EH (cell line): ENCODE measurements at places on chromosomes 6 and 20.
A peak's percentile ranks its signal among the peaks of the same experiment; 100 is the strongest.

- DNase-seq = peak; percentile 60
Observed at GRCh38 chr20:37243937-37244571, 17.6 kb downstream of the GHRH start.

DNA sequence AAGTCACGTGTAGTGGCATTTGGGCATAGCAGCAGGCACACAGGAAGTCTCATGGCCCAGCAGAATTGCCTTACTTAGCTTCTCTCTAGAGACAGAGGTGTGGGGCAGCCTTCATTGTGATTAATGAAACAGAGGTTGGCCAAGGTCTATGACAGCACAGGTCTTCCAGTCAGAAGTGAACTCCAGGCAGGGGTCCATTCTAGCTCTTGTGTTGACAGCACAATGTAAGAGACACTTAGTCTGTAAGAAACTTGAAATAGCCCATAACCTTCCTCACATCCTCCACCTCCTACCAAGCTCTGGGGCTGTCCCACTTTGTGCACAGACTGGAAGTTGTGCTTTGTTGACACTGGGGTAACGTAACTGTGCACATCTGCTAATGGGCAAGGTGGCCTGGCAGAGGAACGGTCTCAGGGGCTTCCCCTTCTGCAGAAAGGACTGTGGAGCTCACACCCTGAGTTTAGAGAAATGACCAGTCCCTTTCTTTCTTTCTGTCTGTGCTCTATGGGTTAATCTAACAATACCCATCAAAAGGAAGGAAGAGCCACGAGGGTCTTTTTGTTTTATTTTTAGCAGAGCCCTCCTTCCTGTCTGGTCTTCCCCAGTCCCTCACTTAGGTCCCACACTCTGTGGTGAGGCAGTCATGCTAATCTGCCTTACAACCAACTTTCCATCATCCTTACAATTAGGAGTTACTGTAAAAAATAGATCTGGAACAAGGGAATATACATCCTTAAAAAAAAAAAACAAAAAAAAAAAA, 35.6 kb upstream of the TAGAP start:
- no peak for DNase-seq

GRCh38 chr20:53097371-53097770, 125.2 kb downstream of the TSHZ2 start:
- DNase-seq = no peak

GRCh38 chr6:3208098-3208774, 19.2 kb downstream of the TUBB2B start:
- peak; percentile 99 for DNase-seq

DNA sequence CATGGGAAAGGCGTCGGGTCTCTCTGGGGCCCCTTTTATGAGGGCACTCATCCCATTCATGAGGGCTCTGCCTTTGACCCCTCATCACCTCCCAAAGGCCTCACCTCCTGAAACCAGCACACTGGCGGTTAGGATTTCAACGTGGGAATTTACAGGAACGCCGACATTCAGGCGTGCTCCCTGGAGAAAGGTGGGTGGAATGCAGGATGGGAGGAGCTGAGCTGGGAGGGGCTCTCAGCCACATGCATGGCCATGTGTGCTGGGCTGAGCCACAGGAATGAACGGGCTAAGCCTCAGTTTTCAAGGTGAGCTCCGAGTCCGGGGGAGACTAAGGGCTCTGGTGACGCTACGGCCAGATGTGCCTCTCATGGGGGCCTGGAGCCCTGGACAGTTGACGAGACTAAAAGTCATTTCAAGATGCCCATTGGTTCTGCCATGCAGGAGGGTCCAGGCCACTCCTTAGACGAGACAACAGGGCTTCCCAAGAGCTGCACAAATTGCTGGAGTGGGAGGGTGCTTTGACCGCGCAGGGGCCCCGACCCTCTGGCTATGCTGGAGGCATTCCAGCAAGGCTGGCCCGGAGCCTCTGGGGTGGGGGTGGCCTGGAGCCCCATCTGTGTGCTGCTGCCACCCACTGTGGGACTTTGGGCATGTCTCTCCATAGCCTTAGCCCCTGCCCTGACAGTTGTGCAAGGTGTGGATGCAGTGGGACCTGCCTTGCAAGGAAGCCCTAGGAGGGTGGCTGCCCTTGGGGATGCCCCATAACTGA, 3.8 kb upstream of the ARFGAP1 start:
- DNase-seq = no peak

- DNase-seq = no peak
Observed at GRCh38 chr6:125117818-125118217, 35.8 kb upstream of the TPD52L1 start.
